ENCODE measurements at places on chromosomes 5 and 9. TPM values are rescaled to one million over a fixed set of nuclear protein-coding genes. Genes with fewer than 3 reads are reported as not detected.

GRCh38 chr5:165282491-165282890 is 1777.1 kb downstream of the MAT2B start:
- DNase-seq: no peak

- no peak for DNase-seq
These were observed 13.1 kb upstream of the CFAP157 start for GRCh38 chr9:127693697-127694096.

DNA sequence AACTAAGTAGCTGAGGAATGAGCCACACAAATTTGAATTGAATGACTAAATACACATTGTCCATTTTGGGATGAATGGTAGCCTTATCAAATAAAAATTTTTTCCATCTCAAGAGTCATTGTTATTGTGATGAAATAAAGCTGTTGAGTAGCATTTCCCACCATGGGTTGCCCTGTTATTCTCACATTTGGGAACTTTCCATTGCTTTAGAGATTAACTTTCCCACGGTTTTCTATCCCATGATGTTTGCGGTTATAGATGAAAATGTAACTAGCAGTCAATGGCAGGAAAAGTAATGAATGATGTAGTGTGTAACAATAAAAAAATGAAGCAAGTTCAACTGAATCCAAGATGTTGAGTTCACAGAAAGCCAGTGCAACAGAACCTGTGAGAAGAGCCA is 59.9 kb upstream of the PLPP1 start:
- no peak for DNase-seq

DNA sequence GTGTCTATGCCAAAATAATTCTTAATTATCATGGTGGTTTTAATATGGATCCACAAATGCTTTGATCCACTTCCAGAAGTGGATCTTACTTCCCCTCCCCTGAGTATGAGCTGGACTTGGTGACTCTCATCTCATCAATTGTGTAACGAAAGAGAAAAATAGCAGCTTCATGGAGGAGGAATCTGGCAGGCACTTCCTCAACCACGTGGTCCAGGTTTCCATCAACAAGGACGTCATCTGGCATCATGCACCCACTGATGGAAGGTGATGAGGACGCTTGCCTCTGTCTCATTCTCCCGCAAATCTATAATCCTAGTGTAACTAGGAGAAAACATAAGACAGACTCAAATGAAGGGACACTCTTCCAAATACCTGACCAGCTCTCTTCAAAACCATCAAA is 54.6 kb upstream of the S1PR3 start:
- no peak for DNase-seq

DNA sequence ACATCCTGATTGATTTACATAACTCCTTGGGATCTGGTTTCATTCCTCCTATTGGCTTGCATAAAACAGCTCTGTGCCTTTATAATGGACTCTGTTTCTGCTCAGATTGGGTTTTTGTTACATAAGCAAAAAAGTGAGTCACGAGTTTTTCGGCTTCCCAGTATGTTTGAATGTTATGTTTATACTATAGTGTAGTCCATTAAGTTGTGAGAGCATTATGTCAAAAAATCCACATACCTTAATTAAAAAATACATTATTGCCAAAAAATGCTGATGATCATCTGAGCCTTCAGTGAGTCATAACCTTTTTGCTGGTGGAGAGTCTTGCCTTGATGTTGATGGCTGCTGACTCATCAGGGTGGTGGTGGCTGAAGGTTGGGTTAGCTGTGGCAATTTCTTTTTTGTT is 144.6 kb downstream of the CCDC171 start:
- DNase-seq: no peak

- no peak for DNase-seq
These were observed 41.4 kb downstream of the GLIS3 start for GRCh38 chr9:4258320-4259090.

DNA sequence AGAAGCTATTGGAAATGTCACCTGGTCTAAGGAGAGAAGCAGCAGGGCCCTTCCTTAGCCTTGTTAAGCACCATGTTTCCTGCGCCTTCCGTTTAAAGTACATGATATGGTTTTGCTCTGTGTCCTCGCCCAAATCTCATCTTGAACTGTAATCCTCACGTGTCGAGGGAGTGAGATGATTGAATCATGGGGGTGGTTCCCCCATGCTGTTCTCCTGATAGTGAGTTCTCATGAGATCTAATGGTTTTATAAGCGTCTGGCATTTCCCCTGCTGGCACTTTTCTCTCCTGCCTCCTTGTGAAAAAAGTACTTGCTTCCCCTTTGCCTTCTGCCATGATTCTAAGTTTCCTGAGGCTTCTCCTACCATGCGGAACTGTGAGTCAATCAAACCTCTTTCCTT is 49.7 kb downstream of the PRDM6 start:
- no peak for DNase-seq

DNA sequence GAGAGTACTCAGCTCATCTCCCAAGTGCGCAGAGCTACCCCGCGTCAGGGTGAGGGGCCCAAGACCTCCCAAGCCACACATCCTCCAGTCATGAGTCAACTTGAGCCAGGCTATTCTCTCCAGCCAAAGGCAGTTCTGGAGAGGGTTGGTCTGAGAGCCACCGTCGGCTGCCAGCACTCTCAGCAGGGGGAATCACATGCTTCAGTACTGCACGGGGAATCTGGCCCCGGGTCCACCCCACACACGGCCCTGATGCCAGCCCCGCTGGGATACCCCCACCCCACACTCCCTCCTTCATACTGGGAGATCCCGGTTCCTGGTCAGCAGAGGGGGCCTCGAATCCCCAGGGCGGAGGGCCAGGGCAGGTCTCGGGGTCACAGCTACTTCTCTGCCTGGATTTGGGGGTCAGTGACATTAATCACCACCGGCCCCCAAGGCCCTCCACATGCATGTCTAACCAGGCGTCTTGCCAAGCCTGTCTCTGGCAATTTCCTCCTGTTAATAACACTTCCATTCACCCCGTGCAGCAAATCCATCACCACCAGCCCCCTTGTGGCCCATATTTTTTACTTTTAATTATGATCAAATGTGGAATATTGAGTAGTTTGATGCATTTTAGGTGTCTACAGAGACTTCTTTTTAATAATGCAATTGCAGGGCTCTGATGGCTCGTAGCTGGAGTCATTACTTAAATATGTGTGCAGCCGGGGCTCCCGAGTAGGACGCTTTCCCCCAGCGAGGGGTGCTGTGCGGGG is 102.9 kb upstream of the PPP1R26 start:
- DNase-seq: no peak

GRCh38 chr5:152642880-152643279 is 237.8 kb upstream of the NMUR2 start:
- no peak for DNase-seq

GRCh38 chr5:113292462-113292861 is 142.3 kb downstream of the TSSK1B start:
- DNase-seq: no peak

DNA sequence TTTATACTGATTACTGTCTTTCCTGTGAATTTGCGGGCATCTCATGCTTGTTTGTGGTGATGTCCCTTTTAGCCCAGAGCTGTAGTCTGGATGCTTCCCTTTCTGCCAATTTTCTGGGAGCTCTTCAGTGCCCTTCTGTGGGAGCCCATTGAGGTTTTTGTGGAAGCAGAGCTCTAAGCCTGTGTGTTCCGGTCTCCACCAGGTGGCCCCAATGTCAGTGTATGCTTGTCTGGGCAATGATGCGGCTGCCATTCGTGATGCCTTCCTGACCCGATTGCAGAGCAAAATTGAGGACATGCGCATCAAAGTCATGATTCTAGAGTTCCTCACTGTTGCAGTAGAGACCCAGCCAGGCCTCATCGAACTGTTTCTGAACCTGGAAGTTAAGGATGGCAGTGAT is 35.1 kb downstream of the SH3GLB2 start:
- no peak for DNase-seq

GRCh38 chr5:56301069-56301468 is 67.9 kb upstream of the ANKRD55 start:
- DNase-seq: no peak

DNA sequence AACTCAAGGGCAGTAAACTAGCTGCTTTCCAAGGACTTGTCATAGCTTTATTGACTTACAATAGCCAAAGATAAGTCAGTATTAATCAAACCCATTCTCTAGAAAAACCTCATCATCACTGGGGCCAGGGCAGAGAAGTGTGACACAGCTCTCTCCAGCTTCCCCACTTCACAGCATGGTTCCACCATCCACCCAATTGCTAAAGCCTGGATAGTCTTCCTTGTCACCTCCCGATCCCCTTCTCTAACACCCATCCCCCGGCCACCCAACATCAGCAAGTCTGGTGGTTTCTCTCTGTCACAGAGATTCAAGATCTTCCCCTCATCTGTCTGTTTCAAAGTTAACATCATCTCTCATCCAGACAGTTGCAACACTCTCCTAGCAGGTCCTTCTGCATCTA is 88.6 kb upstream of the GABRP start:
- DNase-seq: no peak

GRCh38 chr9:25889661-25890060 is 211.4 kb upstream of the TUSC1 start:
- DNase-seq: no peak

- DNase-seq: no peak
These were observed 238.1 kb downstream of the ROR2 start for GRCh38 chr9:91711755-91712601.

GRCh38 chr5:116622375-116623050 is 47.9 kb upstream of the SEMA6A start:
- no peak for DNase-seq

DNA sequence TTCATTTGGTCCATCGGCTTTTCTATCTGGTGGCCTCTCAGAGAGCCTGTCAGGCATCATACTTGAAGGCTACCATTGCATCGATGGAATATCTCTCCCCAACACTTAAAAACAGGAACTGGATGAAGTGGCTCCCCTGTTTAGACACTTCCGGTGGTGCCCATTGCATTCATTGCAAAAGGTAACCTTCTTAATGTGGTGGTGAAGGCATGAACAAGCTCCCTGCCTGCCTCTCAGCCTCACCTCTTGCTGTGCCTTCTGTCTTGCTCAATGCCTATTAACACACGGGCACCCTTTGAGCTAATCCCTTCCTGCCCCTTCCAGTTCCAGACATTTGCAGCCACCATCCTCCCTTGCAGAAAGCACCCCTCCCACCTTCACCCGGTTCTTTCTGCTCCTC is 233.1 kb upstream of the MSX2 start:
- DNase-seq: no peak

DNA sequence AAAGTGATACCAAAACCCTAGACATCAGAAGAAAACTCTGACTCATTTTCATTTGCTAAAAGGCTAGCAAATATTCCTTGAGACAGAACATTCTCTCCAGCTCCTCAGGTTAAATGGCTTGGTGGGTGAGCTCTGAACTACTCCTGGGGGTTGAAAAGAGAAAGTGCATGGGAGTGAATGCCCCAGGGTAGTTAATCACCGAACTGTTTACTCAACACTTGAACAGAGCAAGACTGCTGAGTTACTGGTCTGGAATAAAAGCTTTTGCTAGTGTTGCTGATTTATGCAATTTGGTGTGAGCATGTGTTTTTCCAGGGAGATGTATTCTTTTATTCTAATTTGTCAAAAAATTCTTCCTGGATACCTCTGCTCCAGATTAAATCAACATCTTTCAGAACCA is 88.3 kb upstream of the PRDM9 start:
- no peak for DNase-seq

- no peak for DNase-seq
These were observed 24.3 kb upstream of the FBP1 start for GRCh38 chr9:94663640-94664039.

- no peak for DNase-seq
These were observed 120.9 kb downstream of the CCDC192 start for GRCh38 chr5:127824126-127824525.

- DNase-seq: no peak
These were observed 219.1 kb downstream of the MED10 start for GRCh38 chr5:6158974-6159831.

Gene KIF3A
- total RNA-seq: 33.6 TPM

Gene DIRAS2
- total RNA-seq: not detected

Gene PHF2
- total RNA-seq: 37.1 TPM

Gene FAM81B
- total RNA-seq: not detected

Gene SLC25A2
- 1.1 TPM for total RNA-seq

Gene OTULINL
- total RNA-seq: 36.3 TPM

Gene SLC23A1
- total RNA-seq: 0.48 TPM

Gene ANKHD1
- total RNA-seq: 117 TPM

Gene AGXT2
- not detected for total RNA-seq

Gene STXBP1
- 23.4 TPM for total RNA-seq

Gene PRR16
- total RNA-seq: not detected

Gene GFI1B
- total RNA-seq: not detected

Gene TLX3
- not detected for total RNA-seq

Gene MPDZ
- total RNA-seq: 67.2 TPM

Gene SPRY4
- total RNA-seq: 19.4 TPM
